ENCODE measurements at places on chromosomes 2 and 18. TPM values are rescaled to one million over a fixed set of nuclear protein-coding genes. Genes with fewer than 3 reads are reported as not detected.

The SERPINB3 gene
- total RNA-seq, result 21.2 TPM

The ZNF516 gene
- total RNA-seq, result 20.5 TPM

The C2orf66 gene
- total RNA-seq, result not detected

The EVA1A gene
- total RNA-seq, result 9.5 TPM

DNA sequence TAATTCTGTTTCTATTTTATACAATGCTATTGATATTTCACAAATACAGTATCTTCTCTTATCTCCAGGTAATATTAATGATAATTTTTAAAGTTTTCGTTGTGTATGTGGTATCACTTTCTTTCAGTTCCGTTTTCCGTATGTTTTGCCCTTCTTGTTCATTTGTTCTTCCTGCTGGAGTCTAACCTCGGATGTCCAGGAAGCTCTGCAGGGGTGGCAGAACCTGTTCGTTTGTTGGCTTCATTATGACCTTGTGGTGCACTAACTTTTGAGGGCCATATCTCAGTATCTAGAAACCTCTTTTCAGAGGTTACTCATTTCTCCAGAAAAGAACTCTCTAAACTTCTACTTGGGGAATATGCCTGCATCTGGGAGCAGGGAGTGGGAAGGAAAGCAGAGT lies 134.5 kb downstream of the NBAS start:
- peaks cover 11% of the 10 kb centered on the region for H3K36me3 ChIP-seq
- H3K27me3 ChIP-seq, result no peaks in the 10 kb centered on the region
- no peak overlapping the region for H3K4me3 ChIP-seq

GRCh38 chr18:6060149-6060548 lies 164.8 kb upstream of the TMEM200C start:
- no peak for DNase-seq
- no peaks in the 10 kb centered on the region for H3K27me3 ChIP-seq
- H3K36me3 ChIP-seq, result no peaks in the 10 kb centered on the region
- H3K4me3 ChIP-seq, result no peak overlapping the region
- H3K4me1 ChIP-seq, result no peaks in the 10 kb centered on the region

GRCh38 chr2:171602352-171602751 lies 80.1 kb downstream of the CYBRD1 start:
- no peak overlapping the region for H3K4me3 ChIP-seq
- H3K27ac ChIP-seq, result no peak overlapping the region
- H3K36me3 ChIP-seq, result no peaks in the 10 kb centered on the region
- peaks cover 4% of the 10 kb centered on the region for H3K4me1 ChIP-seq
- no peak for DNase-seq

- H3K36me3 ChIP-seq, result no peaks in the 10 kb centered on the region
- DNase-seq, result no peak
- peak overlapping the region; percentile 24 for H3K27ac ChIP-seq
- no peaks in the 10 kb centered on the region for H3K27me3 ChIP-seq
- H3K4me1 ChIP-seq, result peaks cover 51% of the 10 kb centered on the region
- H3K4me3 ChIP-seq, result no peak overlapping the region
These were observed 8.3 kb upstream of the IL1R2 start for GRCh38 chr2:101983486-101983885.

DNA sequence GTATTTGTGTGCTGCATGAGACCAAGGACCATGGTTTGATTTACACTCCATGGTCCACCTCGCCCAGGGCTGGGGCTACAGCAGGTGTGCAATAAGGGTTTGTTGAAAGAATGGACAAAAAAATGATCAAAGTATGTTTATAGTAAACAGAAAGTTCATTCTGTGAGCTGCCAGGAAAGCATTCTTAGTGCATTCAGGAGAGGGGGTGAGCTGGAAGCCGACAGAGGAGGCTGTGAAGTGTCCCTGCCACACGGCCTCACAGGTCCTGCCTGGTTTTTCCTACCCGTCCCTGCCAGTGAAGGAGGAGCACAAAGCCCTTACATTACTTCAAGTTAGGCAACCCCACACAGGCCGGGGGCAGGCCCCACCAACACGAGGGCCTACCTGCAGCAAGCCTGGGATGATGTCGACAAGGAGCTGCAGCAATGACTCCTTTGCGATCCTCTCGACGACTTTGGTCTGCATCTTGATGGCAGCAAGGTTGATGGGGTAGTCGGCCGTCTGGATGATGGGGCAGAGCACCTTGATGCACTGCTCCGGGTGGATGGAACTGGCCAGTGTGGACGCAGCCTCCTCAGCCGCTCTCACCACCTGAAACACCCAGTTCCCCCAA lies 63.2 kb upstream of the TFCP2L1 start:
- peaks cover 8% of the 10 kb centered on the region for H3K4me1 ChIP-seq
- no peak overlapping the region for H3K4me3 ChIP-seq
- H3K27ac ChIP-seq, result no peak overlapping the region
- no peaks in the 10 kb centered on the region for H3K27me3 ChIP-seq
- H3K36me3 ChIP-seq, result peaks cover 97% of the 10 kb centered on the region
- DNase-seq, result no peak
